ENCODE measurements at places on chromosomes 2 and 18.
A peak's percentile ranks its signal among the peaks of the same experiment; 100 is the strongest.

GRCh38 chr18:74731097-74731496, 133.4 kb downstream of the ZNF407 start:
- peak; percentile 28 for DNase-seq

DNA sequence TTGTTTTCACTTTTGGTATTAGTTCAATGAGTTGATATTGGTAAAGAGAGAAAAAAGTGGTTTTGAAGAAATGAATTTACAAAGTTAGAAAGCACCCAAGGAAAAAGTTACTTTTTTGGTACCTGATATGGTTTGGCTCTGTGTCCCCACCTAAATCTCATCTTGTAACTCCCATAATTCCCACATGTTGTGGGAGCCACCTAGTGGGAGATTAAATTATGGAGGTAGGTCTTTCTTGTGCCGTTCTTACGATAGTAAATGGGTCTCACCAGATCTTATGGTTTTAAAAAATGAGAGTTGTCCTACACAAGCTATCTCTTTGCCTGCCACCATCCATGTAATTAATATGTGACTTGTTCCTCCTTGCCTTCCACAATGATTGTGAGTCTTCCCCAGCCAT, 965.6 kb upstream of the NRXN1 start:
- DNase-seq: no peak

DNA sequence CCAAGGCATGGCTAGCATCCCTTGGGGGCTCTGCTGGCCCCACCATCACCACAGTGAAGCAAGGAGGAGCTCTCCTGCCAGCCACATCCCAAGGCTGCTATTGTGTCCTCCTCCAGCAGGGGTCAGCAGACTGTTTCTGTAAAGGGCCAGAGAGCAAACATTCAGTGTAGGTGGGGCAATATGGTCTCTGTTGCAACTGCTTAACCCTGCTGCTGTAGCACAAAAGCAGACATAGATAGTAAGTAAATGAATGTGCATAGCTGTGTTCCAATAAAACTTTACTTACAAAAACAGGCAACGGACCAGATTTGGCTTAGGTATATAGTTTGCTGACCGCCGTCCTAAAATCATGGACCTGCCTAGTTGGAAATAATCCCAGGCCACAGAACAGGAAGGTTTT, 36.4 kb upstream of the ZBTB7C start:
- peak; percentile 77 for DNase-seq

- DNase-seq: peak; percentile 77
Observed at GRCh38 chr2:11310212-11310611, 34.2 kb downstream of the ROCK2 start.

- DNase-seq: peak; percentile 21
Observed at GRCh38 chr18:286515-287310, 18.9 kb upstream of the THOC1 start.

- DNase-seq: no peak
Observed at GRCh38 chr2:210392469-210392881, 77.5 kb upstream of the MYL1 start.

DNA sequence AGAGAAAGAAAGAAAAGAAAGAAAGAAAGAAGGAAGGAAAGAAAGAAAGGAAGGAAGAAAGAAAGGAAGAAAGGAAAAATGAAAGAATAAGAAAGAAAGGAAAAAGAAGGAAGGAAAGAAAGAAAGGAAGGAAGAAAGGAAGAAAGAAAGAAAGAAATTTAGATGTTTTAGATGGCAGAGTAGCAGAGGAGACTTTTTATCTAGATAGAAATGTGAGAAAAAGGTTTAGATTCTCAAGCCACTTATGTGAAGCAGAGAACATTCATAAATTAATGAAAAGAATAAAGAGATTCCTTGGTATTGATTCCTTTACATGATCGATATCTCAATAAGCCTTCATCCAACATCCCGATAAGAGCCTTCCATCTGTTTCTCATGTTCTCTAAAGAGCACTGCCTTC, 513.5 kb downstream of the CNTNAP5 start:
- no peak for DNase-seq

DNA sequence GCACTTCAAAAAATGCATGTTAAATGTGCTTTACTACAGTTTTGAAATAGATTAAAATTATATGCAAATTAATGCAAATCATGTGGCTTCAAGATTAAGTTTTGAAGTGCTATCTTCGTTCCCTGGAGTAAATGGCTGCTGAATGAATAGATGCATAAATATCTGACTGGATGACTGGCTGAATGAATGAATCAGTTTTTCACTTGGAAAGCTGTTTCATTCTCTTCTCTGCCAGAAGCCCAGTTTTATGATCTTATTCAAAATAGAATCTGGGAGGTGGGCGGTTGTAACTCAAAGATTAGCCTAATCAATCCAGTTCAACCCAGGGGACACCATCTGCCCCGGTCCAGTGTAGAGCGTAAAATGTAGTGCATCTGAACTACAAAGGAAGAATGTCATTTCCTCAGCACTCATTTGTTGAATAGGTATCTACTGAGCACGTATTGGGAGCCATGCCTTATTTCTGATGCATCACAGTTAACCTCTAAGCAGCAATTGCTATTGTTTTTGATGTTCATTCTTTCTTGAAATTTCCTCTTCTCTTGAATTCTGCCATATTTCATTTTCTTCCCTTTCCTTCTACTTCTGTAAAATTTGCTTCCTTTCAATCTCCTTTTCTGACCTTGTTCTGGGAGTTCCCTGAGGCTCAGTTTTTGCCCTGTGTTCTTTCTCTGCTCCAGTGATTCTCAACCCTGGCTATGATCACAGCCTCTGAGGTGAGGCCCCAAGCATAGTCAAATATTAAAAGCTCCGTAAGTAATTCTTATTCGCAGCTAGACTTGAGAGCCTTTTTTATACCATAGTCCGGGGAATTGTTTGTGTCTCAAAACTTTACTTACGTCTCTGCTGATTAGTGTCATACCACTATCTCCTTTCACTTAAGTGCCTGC, 282.7 kb downstream of the PARD3B start:
- no peak for DNase-seq

- DNase-seq: no peak
Observed at GRCh38 chr2:27489118-27489497, 435 bp downstream of the IFT172 start.

All from fibroblast of gingiva (primary cell).